Inflammatory macrophage treated with lipopolysaccharide for 1 hour (primary cell): ENCODE measurements at places on chromosomes 1 and 21.

DNA sequence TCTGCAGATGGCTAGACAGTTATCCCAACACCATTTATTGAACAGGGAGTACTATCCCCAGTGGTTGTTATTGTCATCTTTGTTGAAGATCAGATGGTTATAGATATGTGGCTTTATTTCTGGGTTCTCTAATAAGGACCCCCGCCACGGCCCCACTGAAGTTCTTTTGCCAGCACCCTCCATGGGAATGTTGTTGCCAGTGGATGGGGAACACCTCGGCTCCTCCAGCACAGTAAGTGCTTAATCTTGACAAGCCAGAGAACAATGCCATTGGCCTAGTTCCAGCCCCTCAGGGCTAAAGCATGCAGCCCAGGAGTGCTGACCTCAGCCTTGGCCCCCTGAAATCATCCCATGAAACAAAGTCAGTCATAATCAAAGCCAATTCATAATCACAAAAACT lies 337.6 kb downstream of the AGBL4 start:
- DNase-seq: no peak

DNA sequence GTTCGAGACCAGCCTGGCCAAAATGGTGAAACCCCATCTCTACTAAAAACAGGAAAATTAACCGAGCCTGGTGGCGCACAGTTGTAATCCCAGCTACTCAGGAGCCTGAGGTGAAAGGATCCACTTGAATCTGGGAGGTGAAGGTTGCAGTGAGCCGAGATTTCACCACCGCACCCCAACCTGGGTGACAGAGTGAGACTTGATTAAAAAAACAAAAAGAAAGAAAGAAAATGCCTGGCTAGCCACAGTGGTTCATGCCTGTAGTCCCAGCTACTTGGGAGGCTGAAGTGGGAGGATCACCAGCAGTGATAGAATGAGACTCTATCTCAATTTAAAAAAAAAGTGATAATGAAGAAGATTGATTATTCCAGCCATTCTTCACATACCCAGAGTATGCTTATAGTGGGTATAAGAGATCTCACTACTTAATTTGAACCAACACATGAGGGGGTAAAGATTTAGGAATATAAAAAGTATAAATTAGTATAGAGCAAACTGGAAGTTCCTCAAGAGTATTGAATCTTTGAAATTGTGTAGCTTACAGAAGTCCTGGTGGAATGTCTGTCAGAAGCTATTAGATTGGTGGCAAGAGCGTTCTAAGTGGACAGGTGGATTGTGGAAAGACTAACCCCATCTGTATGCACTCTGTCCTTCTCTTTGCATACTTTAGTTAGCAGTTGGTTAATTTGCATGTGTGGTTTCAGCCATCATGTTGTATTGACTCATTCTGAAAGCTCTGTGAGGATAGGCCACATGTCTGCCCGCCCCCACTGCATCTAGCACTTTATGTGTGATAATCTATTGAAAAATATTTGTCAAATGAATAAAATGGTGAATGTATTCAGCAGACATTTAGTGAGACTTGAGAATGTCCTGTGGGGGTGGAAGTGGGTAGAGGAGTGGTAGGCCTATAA lies 25.0 kb downstream of the RLF start:
- DNase-seq: peak; percentile 59

DNA sequence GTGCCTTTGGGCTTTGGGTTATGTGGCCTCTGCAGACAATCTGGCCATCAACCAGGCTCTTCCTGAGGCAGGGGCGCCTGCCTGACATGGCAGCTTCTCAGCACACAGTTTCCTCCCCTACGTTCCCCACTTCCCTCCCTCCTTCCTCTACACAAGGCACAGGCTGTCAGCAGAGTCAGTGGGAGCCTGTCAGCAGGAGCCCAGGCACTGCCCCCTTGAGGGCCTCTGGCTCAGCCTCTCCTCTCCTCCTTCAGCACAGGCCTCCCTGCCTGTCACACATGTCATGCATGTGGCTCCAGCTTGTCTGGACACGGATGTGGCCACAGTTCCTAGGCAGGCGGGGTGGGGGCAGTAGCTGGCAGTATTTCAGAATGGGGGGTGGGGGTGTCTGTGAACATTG lies 52.2 kb upstream of the ARTN start:
- no peak for DNase-seq

GRCh38 chr1:227557962-227558725 lies 5.2 kb upstream of the ZNF678 start:
- no peak for DNase-seq

DNA sequence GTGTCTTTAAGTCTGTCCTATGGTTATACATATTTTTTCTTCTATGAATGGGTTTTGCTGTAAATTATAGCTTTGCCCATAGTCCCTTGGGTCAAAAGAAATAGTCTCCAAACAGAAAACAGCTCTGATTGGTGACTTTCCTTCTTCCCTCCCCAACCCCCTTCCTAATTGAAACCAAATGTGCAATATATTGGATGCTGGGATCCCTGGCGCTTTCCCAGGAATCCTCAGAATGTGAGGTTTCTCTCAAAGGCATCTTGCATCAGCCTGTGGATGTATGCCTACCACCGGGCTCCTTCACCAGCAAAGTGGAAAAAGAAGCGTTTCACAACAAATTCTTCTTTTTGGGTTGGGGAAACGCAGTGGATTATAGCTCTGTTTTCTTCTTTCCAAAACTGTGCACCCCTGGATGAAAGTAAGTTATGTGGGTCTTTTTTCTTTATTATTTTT lies at the start of gene DDR2:
DDR2 (plus strand) TSS at position 248 of the 450 bp plus-strand sequence. CDS start 86,600 bp downstream, outside the sequence.
- no peak for DNase-seq

GRCh38 chr21:35458405-35458804 lies 409.3 kb upstream of the RUNX1 start:
- DNase-seq: no peak

DNA sequence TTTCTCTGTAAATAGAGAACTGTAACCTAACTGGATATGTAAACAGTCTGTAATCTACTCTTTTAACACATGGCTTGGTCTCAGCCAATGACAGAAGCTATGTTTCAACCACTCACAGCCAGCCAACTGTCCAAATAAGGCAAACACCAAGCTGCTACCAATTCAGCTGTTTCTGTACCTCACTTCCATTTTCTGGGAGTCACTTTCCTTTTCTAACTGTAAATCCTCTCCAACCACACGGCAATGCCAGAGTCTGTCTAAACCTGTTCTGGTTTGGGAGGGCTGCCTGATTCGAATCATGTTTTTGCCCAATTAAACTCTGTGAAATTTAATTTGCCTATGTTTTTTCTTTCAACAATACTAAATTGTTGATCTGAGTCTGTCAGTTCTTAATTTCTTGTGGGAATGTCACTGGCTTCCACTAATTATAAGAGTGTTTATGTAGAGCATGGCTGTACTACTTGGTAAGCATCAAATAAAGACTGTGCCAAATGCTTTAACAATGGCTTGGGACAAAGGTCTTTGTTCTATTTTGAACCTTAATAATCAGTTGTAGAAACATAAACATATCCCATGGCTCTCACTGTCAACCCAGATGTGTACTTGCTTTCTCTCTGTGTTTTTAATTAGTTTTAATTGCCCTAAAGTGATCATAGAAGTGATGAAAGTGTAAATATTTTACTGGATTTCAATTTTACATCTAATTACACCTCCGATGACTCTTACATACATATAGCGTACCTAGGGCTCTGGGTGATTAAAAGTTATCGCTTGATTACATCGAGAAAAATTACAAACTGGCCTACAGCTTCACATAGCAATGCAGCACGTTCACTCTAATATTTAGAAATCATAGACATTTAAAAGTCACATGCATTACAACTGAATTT lies 1144.6 kb upstream of the TMPRSS15 start:
- no peak for DNase-seq

- peak; percentile 90 for DNase-seq
Measured at GRCh38 chr1:33050221-33051076, 13.8 kb upstream of the AK2 start.

GRCh38 chr1:232431748-232432147 lies 198.2 kb downstream of the SIPA1L2 start:
- no peak for DNase-seq

DNA sequence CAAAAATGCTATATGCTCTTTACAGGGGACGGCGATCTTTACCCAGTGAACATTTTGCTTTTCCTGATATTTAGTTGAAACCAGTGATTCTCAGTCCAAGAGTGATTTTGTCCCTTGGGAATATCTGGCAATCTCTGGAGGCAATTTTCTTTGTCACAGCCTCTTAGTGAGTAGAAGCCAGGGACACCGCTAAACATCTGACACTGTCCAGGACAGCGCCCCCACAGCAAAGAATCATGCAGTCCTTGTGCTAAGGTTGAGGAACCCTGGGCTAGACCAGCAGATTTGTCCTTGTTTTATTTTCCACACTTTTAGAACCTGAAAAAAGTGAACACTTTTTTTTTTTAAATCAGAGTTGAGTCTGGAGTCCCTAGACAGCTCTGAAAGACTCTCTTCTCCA lies 13.1 kb downstream of the EVA1C start:
- no peak for DNase-seq

DNA sequence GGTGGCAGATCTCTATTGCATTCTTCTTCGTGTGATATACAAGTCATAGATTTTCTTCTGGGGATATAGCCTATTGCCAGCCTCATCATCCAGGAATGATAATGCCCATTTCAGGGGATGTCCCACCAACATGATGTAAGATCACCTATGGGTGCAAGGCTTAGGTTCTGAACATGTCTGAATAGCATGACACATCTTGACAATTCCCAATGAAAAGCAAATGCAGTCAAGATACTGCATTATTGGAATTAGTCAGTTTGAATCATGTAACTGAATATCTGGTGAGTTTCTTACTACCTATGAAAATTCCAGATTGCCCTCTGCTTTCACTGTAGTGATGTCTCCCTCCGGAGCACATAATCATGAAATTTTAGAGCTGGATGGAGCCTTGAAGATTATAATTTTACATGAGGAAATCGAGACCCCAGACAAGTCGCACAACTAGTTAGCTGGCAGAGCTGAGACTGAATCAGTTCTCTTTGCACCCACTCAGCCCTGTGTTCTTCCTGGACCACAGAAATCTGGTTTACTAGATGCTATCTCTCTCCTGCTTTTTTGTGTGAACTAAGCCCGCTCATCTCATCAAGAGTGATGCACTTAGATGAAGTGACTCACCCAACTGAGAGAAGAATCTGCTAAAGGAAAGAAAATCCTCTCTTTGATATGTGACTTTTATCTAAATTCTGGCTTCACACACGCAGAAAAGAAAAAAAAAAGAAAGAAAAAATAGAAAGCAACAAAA lies 65.0 kb downstream of the WDR64 start:
- no peak for DNase-seq

DNA sequence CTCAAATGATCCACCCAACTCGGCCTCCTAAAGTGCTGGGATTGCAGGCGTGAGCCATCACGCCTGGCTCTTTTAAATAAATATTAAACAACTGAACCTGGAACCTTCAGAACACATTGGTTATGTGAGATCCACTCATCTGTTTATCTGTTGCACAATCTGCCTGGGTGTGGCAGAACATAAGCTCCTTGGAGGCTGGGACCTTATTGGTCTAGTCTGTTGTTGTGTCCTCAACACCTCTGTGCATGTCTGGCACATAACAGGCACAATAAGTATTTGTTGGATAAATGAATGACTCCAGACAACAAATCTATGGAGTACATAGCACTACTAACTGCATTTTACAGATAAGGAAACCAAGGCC lies 4.1 kb upstream of the NBL1 start:
- no peak for DNase-seq

- DNase-seq: no peak
Measured at GRCh38 chr1:96306809-96307560, 414.6 kb upstream of the PTBP2 start.

DNA sequence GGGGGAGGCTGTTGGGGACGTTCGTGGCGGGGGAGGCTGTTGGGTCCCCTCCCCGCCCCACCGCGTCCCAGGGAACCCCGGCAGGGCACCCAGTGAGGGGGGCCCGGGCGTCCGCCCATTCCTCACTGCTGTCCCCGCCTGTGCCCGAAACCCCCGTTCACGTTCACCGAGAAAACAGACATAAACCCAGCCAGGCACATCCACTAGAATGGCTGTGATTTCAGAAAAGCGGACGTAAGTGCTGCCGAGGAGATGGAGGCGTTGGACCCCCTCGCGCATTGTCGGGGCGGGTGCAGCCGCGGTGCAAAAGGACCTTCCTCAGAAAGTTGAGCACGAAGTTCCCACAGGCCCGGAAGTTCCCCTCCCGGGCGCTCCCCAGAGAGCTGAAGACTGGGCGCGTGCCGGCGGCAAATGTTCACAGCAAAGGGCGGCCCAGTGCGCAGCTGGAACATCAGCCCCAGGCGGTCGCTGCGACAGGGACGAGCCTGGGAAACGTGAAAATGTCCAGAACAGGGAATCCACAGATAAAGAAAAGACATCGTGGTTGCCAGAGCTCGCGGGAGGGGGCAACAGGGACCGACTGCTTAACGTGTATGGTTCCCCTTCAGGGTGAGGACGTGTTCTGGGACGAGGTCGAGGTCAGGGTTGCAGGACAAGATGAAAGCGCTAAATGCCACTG lies 18.5 kb upstream of the SAMD11 start:
- DNase-seq: peak; percentile 47

- DNase-seq: peak; percentile 51
Measured at GRCh38 chr1:202599669-202600431, 110.4 kb downstream of the SYT2 start.

- DNase-seq: no peak
Measured at GRCh38 chr1:8318436-8318835, 522 bp downstream of the SLC45A1 start.

DNA sequence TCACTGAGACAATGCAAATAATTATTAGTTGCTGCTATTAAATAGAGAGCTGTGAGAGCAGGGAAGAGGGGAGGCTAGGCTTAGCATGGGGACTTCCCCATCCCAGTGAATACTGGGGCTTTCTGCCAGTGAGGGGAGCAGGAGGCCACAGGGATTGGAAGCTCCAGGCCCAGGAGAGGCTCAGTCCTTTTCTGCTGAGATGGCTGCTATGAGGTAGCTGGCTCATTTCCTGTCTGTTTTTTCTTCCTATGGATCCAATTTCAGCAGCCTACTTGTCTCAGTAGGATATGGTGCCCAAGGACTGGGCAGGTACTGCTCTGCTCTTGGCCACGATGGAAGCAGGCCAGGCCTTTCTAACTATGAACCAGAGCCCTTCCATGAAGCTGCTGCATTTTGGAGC lies 10.0 kb downstream of the STMN1 start:
- DNase-seq: no peak

DNA sequence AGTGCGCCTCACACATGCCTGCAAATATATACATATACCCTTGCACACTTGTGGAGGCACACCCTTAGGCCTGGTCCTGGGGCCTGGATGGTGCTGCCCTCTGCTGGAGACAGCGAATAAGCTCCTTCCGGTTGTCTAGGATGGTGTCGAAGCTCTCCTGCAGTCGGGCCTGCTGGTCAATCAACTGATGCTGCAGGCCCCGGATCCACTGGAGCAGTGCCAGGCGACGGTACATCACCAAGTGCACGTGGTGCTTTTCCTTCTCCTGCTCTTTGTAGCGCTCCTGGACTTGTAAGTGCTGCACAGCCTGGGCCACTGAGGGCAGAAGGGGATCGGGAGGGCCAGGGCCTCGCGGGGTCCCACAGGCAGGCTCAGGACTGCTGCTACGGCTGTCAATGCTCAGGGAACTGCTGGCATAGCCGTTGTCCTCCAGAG lies 3.1 kb downstream of the C1orf216 start:
- peak; percentile 93 for DNase-seq
